ENCODE measurements at places on chromosomes 6 and 20.

DNA sequence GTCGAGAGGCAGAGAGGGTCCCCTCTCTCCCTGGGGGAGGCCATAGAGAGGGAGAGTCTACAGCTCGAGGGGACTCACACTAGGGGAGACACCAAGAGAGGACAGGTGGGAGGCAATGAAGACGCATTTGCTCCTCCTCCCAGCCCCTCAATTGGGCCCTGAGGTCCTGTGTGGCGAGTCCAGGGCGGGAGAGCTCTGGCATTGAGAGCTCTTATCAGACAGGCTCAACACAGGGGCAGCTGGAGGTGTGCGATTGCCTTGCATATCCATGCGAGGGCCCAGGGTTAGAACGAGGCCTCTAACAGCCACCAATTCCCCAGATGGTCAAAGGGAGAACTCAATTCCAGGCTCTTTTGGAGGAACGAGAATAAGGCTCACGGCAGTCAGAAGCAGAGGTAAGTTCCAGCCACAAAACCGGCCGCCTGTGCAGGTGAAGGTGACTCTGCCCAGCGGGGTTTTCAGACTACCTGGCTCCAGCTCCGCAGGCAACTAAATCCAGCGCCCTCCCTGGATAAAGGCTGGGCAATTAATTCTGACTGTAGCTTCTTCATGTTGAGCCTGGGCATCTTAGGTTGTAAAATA is 94.0 kb upstream of the MPC1 start:
- DNase-seq: no peak

GRCh38 chr6:100261486-100261885 is 203.2 kb downstream of the SIM1 start:
- DNase-seq: no peak

DNA sequence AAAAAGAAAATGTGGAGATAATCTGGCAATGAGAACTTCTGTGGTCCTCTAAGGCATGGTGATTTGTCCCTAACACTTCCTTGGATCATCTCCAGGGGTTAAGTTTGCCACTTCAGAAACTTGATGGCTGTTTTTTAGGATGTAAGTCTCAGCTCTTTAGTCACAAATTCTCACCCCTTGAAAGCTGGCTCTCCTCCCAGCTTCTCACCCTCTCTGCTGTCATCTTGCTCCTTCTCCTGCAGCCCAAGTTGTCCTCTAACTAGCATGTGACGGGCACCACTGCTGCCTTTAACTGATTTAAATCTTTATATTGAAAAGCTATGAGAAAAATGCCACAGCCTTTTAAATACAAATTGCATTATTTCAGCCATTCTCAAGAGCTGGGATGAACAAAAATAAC is 107.8 kb downstream of the MAP3K5 start:
- no peak for DNase-seq

DNA sequence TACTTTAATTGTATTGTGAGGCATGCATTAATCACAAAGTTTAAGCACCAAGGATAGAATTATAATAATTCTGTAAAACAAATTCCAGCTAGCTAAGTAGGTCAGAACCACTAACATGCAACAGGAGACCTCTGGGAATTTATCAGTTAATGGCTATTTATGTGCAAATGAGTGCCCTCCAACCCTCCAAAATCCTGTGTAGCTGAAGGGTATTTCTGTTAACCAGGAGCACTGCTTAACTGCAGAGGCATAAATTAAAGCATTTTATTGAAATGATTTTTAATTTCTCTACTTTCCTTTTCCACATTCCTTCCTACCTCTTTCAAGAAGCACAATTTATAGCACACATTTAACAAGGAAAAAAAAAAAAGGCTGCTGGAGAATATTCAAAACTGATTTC is 77.0 kb downstream of the MMS22L start:
- DNase-seq: no peak

GRCh38 chr6:88062376-88062775 is 14.7 kb downstream of the SPACA1 start:
- DNase-seq: no peak

DNA sequence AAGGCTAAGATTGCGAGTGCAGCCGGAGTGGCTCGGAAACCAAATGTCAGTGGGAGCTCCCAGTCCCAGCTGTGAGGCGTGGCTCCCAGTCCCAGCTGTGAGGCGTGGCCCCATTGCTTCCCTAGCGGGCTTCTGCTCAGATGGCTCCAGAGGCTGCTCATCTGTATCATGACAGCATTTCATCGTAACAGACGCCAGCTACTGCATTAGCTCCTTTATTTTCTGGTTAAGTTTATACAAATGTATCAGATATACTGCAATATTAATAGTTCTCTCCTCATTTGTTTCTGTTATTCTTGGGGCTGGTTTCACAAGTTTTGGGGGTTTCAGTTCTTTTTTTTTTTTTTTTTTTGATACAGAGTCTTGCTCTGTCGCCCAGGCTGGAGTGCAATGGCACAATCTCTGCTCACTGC is 34.7 kb upstream of the TBXT start:
- peak; percentile 44 for DNase-seq
